ENCODE measurements at places on chromosomes 4 and X.
A peak's percentile ranks its signal among the peaks of the same experiment; 100 is the strongest.

DNA sequence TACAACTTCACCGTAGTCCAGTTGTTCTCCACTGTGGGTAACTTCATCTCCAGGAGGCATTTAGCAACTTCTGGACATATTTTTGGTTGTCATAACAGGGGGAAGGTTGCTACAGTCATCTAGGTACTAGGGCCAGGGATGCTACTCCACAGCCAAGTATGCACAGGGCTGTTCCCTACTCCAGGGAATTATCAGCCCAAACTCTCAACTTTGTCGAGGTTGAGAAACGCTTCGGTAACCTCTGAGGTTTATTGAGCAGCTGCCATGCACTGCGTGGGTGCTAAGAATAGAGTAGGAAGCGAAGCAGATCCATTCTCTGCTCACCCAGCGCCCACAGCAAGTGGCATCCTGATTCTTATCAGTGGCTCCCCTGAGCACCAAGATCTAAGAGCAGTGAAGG is 8.2 kb downstream of the FGFBP1 start:
- no peak for DNase-seq

DNA sequence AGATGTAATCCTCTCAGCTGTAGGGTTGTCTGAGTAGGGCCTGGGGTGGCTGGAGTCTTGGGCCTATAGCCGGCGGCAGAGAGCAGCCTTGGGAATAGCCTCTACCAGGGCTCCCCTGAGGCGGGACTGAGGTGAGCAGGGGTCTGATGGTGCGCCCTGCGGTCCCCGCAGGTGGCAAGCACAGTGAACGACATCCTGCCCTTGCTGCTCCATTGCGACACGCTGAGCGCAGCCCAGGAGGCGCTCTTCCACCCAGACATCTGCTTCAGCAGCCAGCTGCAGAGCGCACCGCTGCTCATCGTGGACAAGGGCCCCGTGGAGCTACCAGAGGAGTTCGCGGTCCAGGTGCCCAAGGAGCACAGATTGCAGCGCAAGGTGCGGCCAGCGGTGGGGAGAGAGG is 317.0 kb downstream of the ADGRL3 start:
- DNase-seq, result no peak

GRCh38 chr4:2412534-2412884 is 5.9 kb downstream of the ZFYVE28 start:
- peak; percentile 37 for DNase-seq

DNA sequence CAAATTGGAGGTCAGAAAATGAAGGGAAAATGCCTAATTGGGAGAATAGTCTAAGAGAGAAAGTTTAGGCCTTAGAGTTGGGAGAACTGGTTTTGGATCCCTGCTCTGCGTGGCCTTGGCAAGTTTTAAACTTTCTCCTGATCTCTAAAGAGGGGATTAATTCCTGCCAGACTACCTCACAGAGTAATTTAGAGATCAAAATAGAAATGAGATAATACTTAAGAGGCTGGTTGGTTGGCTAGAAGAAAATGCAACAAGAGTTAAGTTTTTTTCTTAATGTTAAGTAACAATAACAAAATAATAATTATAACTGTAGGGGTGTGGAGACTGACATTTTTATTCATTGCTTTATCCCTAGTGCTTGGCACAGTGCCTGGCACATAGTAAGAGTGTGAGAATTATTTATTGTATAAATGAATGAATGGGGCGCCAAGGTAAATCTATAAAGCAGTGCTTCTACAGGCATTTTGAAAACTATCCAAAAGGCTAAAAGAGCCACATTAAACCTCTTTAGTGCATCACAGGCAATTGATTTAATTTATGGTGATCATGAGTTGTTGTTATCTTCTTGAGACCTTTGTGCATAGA is 160.5 kb downstream of the RASL11B start:
- DNase-seq, result no peak

- no peak for DNase-seq
These were observed 121.5 kb upstream of the NR3C2 start for GRCh38 chr4:148563684-148564083.

DNA sequence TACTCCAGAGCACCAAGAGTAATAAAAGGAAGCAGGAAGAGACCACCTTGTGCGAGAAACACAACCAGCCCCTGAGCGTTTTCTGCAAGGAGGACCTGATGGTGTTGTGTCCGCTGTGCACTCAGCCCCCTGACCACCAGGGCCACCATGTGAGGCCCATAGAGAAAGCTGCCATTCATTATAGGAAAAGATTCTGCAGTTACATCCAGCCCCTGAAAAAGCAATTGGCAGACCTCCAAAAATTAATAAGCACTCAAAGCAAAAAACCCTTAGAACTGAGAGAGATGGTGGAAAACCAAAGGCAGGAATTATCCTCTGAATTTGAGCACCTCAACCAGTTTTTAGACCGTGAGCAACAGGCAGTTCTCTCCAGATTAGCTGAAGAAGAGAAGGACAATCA is 5.7 kb downstream of the TRIM75 start:
- DNase-seq, result no peak

- no peak for DNase-seq
These were observed 76.1 kb downstream of the LRBA start for GRCh38 chr4:150938873-150939499.

DNA sequence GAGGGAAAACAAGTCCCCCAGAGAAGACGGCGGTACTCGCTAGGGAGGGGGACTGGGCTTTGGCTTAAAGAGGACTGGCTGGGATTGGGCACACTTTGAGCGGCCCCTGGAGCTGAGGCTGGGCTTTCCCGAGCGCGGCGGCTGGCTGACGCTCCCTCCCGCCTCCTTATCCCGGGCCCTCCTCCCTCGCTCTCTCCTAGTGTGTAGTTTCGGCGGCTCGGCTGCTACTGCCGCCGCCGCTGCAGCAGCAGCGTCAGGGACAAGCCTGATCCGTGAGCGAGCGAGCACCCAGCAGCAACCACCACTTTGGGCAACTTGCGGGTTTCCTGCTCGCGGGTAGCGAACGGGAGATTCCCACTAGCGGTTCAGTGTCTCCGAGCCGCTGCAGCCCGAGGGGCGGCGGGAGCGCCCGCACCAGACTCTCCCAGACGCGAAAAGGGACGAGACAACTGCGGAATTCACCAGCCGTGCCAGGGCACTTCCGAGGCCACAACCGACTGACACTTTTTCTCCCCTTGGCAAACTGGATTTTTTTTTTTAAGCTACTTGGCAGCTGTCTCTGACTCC is 632 bp upstream of the PCDH7 start:
- DNase-seq, result no peak

DNA sequence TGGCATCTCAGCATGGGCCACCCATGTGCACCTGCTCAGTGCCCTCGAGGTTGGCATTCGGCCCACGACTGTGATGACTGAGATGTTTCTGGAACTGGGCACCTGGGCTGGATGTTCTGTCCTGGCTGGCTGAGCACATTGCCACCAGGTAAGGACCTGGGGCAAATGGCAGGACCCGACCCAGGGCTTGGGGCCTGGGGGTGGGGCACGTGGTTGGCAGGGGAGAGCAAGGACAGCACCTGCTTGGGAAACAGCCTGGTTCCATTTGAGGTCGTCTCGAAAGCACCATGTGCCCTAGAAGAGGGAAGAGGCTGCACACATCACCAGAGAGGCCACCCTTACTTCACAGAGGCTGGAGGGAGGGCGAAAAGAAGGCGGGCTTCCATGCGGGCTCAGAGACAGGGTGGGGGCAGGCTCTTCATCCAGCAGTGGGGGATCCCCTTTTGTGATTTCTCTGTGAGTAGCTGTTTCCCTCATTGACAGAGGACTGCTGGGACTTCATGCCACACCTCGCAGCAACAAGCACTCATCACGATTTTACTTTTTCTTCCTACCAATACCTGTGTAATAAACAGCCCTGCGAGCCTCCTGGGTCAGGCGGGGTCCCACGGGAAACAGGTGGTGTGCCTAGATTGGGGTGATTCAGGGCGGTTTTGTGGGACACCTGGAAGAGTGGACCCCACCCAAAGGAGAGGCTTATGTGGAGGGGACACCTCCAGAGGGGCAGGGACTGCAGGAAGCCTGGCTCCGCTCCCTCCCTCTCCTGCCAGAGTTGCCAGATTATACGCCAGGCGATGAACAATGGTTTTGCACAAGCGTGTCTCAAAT is 12.0 kb downstream of the TMEM187 start:
- DNase-seq, result no peak

GRCh38 chr4:146453181-146453807 is 68.4 kb downstream of the SLC10A7 start:
- DNase-seq, result no peak

GRCh38 chrX:5220421-5220820 is 1008.2 kb downstream of the NLGN4X start:
- no peak for DNase-seq

DNA sequence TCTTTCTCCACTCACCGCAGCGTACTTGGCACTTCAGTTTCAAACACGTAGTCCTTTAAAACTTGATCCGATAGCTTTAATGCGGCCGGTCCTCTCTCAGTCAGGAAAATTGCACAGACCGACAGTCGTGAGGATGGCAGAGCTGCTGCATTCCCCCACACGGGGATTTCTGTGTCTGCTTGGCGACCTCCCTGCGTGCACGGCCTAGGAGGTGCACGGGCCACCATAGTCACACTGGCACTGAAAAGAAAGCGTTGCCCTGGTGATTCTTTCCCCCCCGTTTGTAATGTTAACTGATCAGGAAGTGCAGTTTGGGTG is 10.3 kb downstream of the AKAP17A start:
- DNase-seq, result no peak

- no peak for DNase-seq
These were observed 1956.7 kb downstream of the C4orf33 start for GRCh38 chr4:131052646-131053045.

DNA sequence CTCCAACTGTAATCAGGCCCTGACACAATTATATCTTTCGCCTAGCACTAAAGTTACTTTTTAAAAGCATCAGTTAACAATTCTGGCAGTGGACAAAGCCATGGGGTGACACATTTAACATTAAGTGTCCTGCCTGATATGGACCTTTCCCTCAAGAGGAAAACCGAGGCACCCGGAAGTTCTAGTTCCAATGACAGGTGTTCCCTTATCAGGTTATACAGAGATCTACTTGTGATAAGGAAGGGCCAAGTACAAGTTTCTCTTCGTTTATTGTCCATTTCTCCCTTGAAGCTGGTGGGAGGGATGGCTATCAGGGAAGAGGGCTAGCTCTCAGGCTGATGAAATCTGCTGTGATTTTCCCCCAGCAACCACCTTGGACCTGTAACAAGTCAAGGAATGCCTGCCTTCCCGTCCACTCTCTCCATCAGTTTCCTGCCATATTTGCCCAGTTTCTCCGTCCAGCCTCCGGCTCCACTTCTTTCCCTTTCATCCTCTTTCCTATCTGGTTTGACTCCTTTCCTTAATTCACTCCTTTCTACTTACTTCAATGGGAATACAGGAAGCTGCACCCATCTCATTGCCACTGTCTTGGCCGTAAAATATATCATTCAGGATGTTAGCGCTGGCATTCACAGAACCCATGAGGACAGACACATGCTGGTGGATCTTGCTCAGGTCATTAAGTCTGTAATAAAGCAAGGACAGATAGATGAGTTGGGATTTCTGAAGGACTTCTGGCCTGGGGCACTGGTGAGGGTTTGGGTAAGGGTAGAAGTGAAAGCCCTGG is 95.0 kb downstream of the DGKK start:
- DNase-seq, result no peak

GRCh38 chrX:120311727-120312063 is 434 bp upstream of the TMEM255A start:
- no peak for DNase-seq

DNA sequence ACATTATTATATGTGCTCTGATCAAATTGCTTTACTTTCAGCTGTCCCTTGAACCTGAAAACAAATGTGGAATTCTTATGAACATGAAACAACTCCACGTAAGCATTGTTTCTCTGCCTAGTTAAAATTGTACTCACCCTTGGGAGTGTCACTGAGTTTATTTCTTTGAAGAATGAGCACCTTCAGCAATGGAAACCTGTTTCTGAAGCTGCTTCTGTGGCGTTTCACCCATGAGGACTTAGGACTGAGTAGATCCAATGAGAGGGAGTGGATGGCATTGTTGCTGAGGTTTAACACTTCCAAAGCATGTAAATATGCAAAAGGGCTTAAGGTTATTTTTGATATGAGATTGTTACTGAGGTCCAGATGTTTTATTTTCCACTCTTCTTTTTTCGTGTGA is 3.2 kb downstream of the LRRC66 start:
- no peak for DNase-seq

DNA sequence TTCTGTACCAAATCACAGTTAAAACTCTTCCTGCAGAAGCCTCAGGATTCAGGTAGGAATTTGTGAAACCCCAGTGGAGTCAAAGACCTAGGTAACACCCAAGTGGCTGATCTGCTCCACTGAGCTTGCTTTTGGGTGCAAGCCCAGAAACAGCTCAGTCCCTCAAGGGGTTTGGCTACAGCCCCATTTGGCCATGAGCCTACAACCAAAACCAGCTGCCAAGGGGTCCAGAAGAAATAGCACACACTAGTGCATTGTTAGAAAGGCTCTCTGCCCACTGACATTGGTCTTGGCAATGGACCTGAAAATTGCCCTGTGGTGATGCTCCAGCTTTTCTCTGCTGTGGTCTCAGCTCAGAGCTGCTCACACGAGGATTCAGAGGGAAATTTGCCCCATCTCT is 577.4 kb upstream of the INTU start:
- no peak for DNase-seq
